ENCODE measurements at places on chromosomes 7 and 10.

DNA sequence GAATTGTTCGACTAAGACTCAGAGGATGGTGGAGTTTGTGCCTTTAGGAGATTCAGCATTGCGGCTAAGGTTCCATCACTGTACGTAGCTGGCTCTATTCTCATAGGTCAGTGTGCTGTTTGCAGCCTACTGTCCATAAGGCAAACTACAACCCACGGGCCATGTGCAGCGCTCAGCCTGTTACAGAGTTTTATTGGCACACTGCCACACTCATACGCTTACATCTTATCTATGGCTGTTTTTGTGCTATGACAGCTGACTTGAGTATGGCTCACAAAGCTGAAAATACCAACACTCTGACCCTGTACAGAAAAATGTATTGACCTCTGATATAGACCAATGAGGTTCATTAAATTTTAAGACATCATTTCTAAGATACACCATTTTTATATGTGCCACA is 114.5 kb downstream of the ARID5B start:
- DNase-seq, result no peak

GRCh38 chr7:102832674-102833073 is 80.1 kb upstream of the LRRC17 start:
- DNase-seq, result no peak

DNA sequence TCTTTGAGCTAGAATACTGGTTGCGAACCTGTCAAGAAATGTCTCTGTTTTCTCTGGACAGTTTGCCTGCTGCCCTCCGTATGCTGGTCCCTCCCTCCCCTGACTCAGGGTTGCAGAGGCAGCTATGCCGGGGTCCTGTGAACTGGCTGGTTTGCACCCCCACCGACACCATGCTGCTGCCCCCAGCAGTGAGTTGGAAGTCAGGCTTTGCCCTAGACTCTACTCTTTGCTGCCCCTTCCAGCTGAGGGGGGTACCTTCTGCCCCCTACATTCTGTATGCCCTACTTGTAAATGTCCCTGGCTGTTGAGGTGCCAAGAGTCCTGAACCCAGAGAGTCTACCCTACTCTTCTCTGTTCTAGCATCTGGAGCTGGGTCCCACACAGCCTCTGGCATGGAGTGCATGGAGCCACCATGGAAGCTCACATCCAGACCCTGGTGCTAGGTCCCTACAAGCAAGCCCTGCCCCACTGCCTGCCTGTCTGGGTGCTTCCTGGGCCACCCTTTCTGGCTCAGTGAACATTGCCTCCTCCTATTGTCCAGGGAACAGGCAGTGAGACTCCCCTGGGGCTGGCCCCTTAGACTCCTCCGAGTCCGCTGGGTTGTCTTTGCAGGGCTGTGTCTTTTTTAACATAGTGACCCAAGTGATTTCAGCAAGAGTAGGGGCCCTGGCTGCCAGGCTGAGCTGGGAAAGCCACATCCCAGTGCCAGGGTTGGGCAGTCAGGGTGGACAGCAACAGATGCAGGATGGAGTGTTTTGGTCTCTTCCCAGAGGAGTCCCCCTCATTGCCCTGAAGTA is 138.9 kb downstream of the ADCY1 start:
- DNase-seq, result no peak

DNA sequence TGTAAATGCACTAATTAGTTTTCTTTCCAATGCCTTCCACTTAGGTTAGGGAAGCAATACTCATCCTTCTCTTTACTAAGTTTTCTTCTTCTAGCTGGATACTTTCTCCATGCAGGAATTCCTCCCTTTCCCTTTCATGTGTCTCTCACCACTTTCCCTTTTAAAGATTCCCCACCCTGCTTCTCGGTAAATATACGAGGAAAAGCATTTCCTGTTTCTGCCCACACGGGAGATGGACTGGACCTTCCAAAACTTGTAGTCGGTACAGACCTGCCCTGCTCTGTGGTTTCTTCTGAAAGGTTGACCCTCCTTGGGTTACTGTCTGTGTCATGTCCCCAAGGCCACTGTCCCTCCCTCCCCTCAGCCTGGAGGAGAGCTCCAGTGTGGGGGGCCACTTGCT is 58.9 kb upstream of the LYZL2 start:
- no peak for DNase-seq

GRCh38 chr7:156918635-156919034 is 25.7 kb upstream of the LMBR1 start:
- no peak for DNase-seq

- no peak for DNase-seq
Measured at GRCh38 chr7:156791241-156791640, 101.7 kb downstream of the LMBR1 start.

DNA sequence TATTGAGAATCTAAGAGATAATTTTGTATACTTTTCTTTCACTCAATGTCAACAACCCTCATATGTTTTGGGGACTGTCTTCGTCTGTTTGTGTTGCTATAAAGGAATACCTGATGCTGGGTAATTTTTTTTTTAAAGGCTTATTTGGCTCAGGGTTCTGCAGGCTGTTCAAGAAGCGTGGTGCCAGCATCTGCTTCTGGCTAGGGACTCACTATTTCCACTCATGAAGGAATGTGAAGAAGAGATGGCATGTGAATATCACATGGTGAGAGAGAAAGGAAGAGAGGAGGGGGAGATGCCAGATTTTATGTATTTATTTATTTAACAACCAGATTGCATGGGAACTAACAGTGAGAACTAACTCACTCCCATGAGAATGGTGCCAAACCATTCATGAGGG is 827.4 kb upstream of the PHF14 start:
- no peak for DNase-seq

DNA sequence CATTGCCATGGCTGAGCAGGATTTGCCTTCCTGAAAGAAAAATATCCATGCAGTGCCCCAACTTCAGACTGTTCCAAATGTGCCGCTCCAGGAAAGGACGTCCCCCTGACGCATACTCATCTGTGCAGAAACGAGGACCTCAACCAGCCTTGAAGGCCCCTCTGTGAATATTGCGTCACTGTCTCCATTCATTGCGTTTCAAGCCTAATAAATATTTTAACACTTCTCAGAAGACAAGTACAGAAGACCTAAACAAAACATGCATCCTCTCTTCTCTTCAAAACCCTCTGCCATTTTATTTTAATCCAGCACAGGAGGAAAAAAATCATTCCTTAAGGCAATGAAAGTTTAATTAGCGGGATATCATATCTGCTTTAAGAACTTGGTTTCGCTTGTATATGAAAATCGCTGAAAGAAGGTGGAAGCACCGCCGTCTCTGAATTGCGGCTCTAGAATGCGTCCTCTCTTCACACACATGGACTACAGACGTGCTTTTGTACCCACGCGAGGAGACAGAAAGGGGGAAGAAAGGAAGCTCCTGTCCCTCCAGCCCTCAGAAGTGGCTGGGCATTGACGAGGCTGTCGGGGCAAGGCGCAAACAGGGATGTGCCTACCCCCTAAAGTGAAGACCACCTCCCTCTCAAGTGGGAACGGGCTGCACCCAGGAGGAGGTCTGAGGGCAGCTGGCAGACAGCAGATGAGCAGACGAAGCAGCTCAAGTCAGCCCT is 36.8 kb downstream of the RGS10 start:
- no peak for DNase-seq

DNA sequence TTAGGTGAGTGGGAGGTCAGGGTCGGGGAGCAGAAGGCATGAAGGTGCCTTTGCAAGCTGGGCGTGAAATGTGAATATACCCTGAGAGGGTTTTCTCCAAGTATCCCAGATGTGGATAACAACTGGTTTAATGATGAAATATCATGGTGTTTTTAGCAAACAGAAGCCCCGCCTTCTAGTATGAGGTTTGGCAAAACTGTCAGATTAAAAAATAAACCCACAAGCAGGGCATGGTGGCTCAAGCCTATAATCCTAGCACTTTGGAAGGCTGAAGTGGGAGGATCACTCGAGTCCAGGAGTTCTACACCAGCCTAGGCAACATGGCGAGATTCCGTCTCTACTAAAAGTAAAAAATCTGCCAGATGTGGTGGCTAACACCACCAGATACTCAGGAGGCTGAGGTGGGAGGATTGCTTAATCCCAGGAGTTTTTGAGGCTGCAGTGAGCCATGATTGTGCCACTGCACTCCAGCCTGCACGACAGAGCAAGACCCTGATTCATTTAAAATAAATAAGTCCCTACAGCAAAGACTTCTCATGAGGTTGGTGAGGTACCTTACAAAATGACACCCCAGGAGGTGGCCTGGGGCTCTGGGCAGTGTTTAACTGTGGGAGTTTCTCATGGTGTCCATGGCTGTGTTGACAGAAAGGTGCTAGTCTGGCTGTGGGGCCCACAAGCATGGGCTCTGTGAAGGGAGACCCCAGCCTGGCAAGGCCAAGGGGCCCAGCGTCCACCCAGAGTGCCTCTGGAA is 6.7 kb upstream of the PWWP2B start:
- DNase-seq, result no peak

DNA sequence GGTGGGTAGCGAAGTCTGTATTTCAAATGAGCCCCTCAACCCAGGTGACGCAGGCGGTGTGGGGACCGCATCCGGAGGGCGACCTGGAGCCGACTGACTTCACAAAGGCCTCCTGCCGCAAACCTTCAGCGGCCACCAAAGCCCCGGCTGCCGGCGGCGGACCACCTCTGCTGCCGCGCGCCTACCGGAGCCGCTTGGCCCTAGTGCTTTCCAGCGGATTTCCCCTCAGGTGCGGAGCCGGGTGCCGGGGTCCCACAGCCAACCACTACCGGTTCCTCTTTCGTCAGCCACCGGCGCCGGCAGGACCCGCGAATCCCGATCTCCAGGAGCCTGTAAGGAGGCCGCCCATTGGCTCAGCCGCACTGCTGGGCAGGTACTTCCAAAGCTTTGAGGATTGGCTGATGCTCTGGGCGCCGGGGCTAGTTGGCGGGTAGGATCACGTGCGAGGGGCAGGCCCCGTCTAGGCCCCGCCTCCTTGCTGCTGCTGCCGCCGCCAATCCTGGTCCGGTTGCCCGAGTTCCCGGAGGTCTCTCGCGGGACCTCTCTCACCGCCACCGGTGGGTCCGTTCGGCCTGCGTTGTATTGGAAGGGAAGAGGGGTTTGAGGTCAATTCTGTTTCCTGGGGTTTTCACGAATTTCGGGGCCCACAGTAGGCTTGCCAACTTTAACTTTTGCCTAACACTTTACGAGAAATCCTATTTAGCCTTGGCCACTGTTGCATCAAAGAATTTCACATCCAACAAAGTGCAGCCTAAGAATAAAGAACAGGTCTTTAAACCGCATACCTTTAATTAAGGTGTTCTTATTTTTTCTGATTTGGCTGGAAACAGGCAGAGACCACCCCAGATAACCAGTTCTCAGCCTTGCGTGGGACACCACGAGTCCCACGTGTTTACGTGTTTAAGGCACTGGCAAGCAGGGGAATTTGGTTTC is at the start of gene GSTO2:
GSTO2 (plus strand) TSS at position 472 of the 933 bp plus-strand sequence. CDS start 5,732 bp downstream, outside the sequence.
- peak; percentile 99 for DNase-seq

DNA sequence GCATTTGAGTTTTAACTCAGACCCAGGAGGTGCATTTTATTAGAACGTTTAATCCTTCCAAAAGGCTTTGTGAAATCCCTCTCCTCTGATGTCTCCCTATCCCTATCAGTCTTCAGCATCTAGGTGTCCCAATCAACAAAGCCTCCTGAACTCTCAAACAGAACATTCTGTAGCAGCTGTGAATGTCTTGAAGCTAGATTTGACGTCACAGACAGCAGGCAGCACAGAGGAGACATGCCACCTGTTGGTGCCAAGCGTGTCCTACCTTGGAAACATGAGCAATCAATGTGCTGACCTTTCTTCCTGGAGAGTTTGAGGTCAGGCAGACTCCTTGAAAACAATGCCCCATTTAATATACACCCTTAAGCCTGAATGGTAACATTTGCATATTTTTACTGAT is 125.5 kb downstream of the RNLS start:
- DNase-seq, result no peak

DNA sequence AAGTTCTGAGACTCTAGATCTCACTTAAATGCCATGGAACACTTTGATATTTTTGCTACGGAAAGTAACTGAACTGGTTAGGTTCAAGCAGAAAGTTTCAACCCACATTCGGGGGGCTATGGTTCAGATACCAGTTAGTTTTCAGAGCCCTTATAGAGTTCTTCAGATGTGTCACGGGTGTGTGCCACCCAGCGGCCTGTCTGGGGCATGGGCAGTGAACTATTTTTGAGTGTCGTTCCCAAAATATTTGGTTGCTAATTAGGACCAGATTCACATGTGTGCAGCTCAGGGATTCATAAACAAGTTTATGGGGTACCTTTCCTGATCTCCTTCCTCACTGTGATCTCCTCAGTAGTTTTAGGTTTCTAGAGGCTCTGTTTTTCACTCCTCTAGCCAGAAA is 271.9 kb downstream of the C7orf25 start:
- DNase-seq, result no peak

- DNase-seq, result no peak
Measured at GRCh38 chr10:1122349-1122748, 66.2 kb downstream of the WDR37 start.

GRCh38 chr10:70135684-70136083 is 3.1 kb upstream of the AIFM2 start:
- DNase-seq, result no peak

GRCh38 chr7:13411151-13411550 is 578.3 kb downstream of the ETV1 start:
- no peak for DNase-seq

DNA sequence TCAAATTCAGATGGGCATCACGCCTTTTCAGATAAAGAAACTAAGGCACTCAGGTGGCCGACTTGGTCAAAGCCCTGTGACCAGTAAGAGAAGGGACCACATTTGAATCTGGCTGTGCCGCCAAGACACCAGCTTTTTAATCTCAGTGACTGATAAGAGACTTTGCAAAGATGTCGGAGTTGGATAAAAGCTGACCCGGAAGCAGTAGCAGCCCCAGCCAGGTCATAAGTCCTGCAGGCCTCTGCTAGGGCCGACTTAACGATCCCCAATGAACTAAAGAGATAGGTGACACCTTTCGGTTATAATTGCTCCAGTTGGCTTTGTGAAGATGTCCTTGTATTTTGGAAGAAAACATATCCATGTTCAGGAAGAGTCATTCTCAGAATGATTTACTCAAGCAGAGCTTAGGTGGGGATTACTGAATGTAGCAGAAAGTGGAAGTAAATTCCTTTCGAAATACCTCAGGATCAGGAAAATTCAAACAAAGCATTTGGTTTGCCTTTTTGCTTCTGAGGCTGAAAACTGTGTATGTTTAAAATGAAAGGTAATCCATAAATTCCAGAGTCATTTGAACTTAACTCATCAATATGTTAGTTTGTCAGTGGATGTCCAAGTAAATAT is 164.2 kb upstream of the PITRM1 start:
- no peak for DNase-seq

DNA sequence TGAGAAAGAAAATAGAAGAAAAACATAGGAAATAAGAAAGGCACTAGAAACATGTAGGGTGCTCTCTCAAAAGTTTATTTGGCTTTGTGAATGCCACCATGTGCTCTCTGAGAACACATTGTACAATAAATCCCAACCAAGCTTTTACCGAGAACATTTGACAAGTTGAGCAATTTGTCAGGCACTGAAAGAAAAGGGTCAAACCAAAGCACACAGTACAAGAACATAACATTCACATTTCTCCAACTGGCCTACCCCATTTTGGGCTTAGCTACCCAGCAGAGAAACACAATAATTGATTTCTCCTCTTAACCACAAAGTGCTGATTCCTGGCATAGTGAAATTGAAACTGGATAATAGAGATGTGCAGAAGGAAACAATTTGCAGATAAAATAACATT is 69.2 kb upstream of the SLC39A12 start:
- no peak for DNase-seq

- DNase-seq, result no peak
Measured at GRCh38 chr7:36652431-36652830, 71.9 kb downstream of the AOAH start.

GRCh38 chr7:36165059-36165458 is 12.0 kb downstream of the EEPD1 start:
- no peak for DNase-seq

GRCh38 chr10:13528123-13528874 is 515 bp downstream of the BEND7 start:
- no peak for DNase-seq

GRCh38 chr10:58219875-58220274 is 47.8 kb downstream of the IPMK start:
- no peak for DNase-seq

All from stimulated activated naive CD4-positive, alpha-beta T cell treated with Interleukin-2 at 50 U/mL for 16 hours (primary cell).